ENCODE measurements at places on chromosomes 5 and 9.

DNA sequence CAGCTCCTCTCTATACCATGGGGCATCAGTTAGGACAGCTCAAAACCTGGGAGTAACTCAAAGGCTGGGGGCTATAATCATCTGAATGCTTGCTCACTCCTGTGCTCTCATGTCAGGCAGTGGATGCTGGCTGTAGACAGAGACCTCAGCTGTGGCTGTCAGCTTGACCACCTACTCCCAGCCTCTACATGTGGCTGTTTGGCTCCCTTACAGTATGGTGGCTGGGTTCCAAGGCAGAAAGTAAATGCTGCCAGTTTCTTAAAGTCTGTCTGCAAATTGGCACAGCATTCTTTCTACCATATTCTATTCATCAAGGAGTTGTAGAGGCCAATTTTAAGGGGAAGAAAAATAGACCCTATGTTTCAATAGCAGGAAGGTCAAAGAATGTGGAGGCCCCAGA is 66.9 kb downstream of the TMC1 start:
- DNase-seq: no peak

- DNase-seq: no peak
Measured at GRCh38 chr9:28547527-28547926, 974.2 kb upstream of the C9orf72 start.

DNA sequence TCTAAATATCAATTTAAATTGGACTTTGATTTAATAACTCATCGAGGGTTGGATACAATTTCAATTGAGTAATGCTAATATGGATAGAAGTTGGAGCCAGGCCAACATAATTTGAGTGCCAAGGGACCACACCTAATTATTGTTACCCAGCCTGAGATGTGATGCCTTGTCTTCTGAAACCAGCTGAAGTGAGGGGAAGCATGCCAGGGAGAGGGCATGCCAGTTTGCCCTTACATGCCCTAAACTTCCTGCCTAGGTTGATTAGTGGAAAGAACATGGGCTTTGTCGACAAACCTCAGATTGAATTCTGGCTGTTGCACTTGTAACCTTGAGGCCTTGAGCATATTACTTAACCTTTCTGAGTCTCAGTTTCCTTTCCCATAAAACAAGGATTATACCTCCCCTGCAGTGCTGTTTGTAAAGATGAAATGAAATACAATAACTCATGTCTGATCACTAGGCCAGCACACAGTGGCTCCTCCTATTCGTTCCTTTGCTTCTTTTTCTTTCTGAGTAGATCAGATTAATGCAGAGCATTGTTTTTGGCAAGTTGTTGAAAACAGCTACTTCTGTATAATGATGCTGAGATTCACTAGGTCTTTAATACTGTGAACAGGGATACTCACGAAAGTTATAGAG is 412.8 kb downstream of the TLE4 start:
- no peak for DNase-seq

- no peak for DNase-seq
Measured at GRCh38 chr5:78499485-78499884, 139.1 kb downstream of the SCAMP1 start.

- no peak for DNase-seq
Measured at GRCh38 chr5:125160787-125161502, 414.5 kb upstream of the ZNF608 start.

Measured in COLO829 (cell line).